ENCODE measurements at places on chromosomes 2 and 18. TPM values are rescaled to one million over a fixed set of nuclear protein-coding genes. Genes with fewer than 3 reads are reported as not detected.

Gene PARD3B
- 4.4 TPM for total RNA-seq

Gene BOD1L2
- total RNA-seq: not detected

Gene ERMN
- total RNA-seq: 0.08 TPM

Gene OTOS
- not detected for total RNA-seq

Gene NEUROD1
- not detected for total RNA-seq

Gene EFR3B
- total RNA-seq: 0.33 TPM

Gene DSC2
- 16.4 TPM for total RNA-seq

Gene C1QL2
- total RNA-seq: not detected

Gene LOXHD1
- 0.25 TPM for total RNA-seq

Gene SERPINB12
- total RNA-seq: not detected

Gene SLC9A4
- not detected for total RNA-seq

Gene KIAA2012
- total RNA-seq: 0.50 TPM

Gene HOXD13
- total RNA-seq: not detected

Gene EVX2
- total RNA-seq: not detected

Gene SMAD2
- 28.9 TPM for total RNA-seq

Gene FAM237A
- total RNA-seq: not detected

Gene ATG16L1
- 22.8 TPM for total RNA-seq

Gene SERPINB3
- not detected for total RNA-seq

Gene SERPINB2
- not detected for total RNA-seq

Gene AAK1
- total RNA-seq: 8.8 TPM

Gene CD8A
- 0.42 TPM for total RNA-seq

Gene SRD5A2
- total RNA-seq: 23.3 TPM

Gene REG3A
- not detected for total RNA-seq

Gene DYNAP
- not detected for total RNA-seq

Gene RAD51AP2
- total RNA-seq: 0.14 TPM

Gene GAL3ST2
- 0.23 TPM for total RNA-seq

Gene ATP6V1C2
- 0.08 TPM for total RNA-seq

Gene FBXO41
- total RNA-seq: 0.50 TPM

Gene CNGA3
- not detected for total RNA-seq
